AG09319 (cell line): ENCODE measurements at places on chromosomes 5 and 9.

DNA sequence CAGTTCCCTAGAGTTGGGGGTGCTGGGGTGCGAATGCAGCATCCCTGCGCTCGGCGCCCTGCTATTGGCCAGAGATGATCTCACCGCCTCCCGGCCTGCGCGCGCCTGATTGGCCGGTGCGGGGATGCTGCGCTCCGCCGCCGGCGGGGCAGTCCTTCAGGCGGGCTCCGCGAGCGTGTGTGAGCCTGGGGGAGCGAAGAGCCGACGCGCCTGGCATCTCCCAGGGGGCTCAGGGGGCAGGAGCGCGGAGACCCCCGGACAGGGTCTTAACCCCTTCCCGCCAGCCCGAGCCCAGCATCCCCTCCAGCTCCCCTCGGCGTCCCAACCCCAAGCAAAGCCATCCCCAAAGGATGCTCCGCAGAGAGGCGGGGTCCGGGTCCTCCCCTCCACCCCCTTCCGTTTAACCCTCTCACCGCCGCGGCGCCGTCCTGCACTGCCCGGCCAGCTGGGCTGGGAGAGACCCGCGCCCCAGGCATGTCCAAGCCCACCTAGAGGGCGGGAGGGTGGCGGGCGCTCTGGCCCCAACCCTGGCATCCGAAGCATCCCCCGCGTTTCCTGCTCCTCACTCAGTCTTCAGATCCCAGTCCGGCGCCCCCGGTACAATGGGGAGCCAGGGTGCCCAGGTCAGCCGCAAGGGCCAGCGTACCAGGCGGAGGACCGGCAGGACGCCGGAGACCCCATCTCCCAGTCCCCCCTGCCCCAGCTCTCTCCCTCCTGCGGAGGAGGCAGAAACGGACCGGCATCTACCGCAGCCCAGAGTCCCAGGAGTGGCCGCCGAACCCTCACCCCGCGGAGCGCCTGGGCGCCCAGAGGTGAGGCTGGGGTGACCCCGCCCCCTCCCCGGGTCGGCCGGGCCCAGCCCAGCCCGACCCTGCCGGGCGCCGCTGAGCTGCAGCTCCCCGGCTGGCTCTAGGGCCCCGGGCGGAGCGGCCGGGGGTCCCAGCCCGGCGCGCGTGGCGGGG, 19.3 kb upstream of the TOR2A start:
- DNase-seq = no peak

GRCh38 chr5:39178861-39179260, 40.5 kb downstream of the FYB1 start:
- DNase-seq = no peak

GRCh38 chr9:99360026-99360425, 137.9 kb downstream of the SEC61B start:
- DNase-seq = no peak

- no peak for DNase-seq
These were observed 15.3 kb downstream of the LCN9 start for GRCh38 chr9:135678236-135679017.

DNA sequence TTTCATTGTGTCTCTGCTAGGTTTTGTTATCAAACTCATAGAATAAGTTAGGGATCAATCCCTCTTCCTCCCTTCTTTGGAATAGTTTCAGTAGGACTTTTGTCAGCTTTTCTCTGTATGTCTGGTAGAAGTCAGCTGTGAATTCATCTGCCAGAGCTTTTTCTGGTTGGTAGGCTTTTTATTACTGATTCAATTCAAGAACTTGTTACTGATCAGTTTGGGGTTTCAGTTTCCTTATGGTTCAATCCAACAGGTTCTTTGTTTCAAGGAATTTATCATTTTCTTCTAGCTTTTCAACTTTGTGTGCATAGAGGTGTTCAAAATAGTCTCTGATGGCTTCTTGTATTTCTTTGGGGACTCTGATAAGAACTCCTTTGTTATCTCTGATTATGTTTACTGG, 221.7 kb downstream of the FGF10 start:
- no peak for DNase-seq

GRCh38 chr5:36384845-36385244, 83.1 kb upstream of the RANBP3L start:
- no peak for DNase-seq

- no peak for DNase-seq
These were observed 1.4 kb downstream of the CHSY3 start for GRCh38 chr5:129905473-129906176.

GRCh38 chr5:33329891-33330290, 110.9 kb upstream of the TARS1 start:
- no peak for DNase-seq

DNA sequence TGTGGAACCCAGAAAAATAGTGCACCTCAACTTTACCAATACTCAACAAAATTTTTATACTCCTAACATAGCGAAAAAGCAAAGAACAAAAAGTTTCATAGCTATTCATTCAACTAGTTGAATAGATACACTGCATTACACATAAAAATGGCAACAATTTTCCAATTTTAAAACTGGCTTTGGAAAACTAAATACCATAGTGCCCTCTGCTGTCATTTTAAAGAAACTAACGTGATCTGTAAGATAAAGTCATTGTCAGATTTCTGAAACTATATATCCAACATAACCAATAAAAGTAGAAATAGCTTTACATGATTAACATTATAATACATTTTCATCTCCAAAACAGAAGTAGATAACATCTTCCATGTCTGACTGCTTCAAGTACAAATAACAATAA, 31.6 kb downstream of the DTWD2 start:
- no peak for DNase-seq

DNA sequence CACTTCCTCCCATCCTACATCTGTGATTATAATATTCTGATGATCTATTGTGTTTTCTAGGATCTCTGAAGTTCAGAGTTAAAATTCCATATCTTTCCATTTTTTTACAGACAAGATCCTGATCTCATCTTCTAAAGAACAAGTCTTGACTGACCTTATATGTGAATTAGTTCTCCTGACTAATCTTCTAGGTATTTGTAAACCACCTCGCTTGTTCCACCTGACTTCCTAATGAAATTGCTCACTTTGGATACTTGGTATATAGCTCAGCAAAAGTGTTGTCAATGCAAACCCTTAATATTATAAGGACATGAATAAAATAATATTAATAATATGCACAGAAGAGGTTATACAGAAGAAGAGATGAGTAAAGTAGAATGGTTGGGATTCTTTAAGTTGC, 68.2 kb upstream of the NR4A3 start:
- no peak for DNase-seq

DNA sequence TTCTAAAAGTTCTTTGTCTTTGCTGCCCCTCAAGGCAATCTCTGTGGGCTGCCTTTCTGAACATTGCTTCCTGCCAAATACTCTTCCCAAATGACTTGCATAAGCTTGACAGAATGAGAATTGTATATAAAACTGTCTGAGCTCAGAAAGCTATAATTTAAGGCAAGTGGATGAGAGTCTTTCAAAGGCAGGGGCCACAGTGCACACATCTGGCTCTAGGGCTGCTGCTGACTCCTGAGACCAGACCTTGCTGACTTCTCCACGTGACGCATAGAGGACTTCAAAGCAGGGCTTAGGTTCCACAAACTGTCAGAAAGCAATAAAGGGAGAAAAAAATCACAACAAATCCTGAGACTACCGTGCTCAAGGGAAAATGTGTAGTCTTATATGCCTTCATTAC, 79.4 kb upstream of the DIRAS2 start:
- DNase-seq = no peak

DNA sequence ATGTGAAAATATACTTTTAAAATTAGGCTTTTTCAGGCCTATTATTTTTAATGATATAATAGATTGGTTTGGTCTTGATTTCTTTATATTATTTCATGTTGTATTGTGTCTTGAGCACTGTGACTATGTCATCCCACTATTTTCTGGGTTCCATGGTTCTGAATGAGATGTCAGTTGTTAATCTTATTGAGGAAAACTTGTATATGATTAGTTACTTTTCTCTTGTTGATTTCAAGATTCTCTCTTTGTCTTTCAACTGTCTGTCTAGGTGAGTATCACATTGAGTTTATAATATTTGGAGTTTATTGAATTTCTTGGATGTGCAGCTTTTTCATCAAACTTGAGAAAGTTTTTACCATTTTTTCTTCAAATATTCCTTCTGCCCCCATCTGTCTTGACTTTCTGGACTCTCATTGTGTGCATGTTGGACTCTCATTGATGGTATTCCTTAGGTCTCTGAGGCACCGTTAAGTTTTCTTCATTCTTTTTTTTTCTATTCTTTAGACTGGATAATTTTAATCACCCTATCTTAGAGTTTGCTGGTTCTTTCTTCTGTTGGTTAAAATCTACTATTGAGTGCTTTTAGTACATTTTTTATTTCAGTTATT, 175.8 kb downstream of the TMEM167A start:
- DNase-seq = no peak

DNA sequence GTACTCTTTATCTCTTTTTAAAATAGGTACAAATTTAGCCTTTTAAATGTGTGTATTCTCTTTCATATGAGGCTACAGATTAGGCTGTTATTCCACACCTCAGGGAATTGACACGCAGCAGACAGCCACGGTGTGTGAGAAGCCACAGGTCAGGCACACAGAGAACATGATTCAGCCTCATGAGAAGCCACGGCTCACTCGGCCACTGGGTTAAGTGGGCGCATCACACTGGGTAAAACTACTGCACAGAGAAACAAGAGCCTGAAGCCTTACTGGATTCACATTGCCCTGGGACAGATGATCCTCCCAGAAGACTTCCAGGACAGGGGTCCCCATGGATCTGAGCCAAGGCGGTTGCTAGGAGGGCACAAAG, 28.2 kb downstream of the LPCAT1 start:
- no peak for DNase-seq

DNA sequence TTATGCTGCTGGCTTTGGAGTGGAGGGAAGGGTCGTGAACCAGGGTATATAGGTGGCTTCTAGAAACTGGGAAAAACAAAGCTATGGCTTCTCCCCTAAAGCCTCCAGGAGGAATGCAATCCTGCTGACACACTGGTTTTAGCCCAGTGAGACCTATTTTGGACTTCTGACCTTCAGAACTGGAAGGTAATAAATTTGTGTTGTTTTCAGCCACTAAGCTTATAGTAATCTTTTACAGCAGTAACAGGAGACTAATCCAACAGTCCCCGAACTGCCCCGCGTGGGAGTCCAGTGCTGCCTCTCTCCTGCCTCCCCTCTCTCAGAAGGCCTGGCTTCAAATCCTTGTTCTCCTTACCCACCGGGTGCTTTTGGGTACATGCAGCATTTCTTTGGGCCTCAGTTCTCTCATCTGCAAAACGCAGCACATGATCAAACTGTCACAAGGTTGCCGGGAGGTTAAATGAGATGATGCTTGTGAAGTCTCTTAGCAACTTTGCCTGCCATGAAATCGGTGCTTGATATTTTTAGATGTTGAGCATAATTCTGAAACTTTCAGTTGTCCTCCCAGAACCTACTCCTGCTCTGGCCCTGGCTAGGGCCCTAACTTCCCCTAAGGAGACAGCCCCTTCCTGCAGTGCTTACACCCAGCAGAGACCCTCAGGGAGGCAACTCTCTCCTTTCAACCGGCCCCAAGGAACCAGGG, 127.3 kb upstream of the BOD1 start:
- no peak for DNase-seq

DNA sequence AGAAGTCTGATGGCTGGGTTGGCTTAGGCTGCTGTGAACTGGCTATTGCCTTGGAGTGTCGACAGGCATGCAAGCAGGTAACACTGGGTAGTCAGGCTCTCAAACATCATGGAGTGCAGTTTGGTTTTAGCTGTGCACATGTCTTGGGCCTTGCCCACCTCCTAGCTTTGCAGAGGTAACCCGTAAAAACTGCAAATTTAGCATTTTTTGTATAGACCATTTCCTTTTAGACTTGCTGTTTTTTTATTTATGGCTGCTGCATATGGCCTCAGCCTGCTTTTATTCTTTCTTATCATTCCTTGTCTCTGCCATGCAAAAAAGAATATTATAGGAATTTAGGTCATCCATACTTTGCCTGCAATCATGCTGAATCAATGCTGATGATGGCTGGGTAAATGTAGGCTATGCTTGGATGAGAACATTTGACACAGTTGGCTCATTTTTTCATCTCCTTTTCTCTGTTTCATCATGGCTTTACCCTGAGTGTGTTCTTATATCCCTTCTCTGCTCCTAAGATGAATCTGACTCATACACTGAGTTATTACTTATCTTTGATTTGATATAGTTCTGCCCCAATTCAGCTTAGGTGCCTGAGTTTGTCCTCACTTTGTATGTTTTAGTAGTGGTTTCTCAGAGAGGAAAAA, 27.2 kb downstream of the RECK start:
- DNase-seq = no peak

DNA sequence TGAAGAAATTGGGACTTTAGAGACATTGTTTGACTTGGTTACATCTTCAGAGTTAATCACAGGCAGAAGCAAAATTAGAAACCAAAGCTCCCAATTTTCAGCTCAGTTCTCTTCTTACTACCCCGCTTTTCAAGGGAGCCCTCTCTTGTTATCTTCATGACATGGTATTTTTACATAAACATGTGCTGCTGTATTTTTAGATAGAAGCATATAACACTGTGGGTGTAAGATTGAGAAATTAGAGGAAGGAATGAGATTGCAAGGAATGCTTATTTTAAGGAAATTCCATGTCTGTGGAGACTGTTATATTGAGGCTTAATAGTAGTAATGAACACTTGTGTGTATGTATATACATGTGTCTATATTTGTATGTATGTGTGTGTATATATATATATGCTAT, 401.6 kb downstream of the TMEM232 start:
- no peak for DNase-seq

DNA sequence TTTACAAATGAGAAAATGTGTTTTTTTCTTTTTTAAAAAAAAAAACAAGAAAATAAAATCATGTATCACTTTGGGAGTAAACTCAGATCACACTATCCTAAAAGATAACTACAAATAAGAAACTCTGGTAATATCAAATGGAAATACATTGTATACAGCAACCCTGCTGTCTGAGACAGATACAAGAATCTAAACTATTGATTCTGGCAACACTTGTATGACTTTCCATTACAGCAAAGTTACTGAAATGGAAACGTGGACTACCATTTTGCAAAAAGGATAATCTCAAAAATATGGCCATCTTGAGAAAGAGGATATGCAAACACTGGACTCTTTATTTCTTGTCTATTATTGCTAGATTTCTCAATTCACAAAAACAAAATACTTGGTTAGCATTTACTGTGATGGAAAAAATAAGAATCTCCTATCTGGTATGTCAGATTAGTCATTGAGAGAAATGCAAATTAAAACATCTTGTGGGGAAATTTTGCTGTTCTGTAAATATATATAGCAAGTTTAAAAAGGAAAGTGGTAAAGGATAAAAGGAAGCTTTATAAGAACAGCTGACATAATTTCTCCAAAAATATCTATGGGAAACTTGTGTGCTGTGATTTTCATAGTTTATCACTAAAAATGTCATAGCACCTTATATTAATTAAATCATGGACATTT, 112.9 kb upstream of the FER start:
- DNase-seq = no peak

DNA sequence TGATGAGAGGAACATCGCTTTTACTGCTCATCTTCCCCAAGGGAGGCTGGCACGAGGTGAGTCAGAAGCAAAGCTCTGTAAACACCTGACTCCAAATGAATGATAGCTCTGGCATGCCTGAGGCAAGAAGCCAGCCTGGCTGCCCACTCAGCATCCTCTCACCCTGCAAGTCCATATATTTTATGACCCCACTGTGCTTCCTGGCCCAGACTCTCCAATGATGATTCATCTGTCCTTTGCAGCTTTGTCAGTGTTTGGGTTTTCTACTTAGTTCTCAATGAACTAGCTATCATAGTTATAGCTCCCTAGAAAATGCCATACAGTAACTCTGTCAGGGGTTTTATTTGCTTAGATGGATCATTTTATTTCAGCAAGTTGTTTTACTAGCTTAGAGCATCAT, 52.1 kb upstream of the FSTL4 start:
- DNase-seq = no peak

- no peak for DNase-seq
These were observed 183.2 kb upstream of the TUSC1 start for GRCh38 chr9:25861421-25861820.
